ENCODE measurements at places on chromosomes 3 and 15. TPM values are rescaled to one million over a fixed set of nuclear protein-coding genes. Genes with fewer than 3 reads are reported as not detected.

The TMEM212 gene
- total RNA-seq, result not detected

The CHRNA5 gene
- total RNA-seq, result 4.1 TPM

The ALPK3 gene
- total RNA-seq, result 79.8 TPM

The PRR20G gene
- not detected for total RNA-seq

The ISY1 gene
- 18.7 TPM for total RNA-seq

The RBPMS2 gene
- total RNA-seq, result 0.05 TPM

The MB21D2 gene
- 13.9 TPM for total RNA-seq

The OR5H6 gene
- total RNA-seq, result not detected

The CLEC3B gene
- total RNA-seq, result 0.55 TPM

DNA sequence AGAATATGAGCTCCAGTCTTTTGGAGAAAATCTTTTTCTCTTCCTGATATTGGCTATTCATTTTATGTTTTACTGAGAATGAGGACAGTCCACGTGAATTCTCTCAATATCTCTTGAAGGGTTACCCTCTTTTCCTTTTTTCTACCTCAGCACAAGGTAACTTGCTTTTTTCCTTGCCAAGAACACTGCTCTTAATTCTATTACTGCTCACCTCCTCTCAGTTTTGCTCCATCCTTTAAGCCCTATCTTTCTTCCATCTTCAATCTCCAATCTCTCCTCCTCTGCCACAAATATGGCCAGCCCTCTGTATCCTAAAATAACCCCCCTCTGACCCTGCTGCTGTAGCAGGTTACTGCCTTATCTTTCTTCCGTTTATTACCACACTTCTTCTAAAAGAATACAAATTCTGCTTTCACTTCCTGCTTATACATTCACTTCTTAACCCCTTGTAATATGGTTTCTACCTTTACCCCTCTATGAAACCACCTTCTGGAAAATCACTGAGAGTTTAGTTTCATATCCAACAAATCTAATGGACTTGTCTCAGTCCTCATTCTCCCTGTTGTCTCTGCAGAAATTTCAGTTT, 89.0 kb downstream of the NFKBIZ start:
- no peak for DNase-seq

DNA sequence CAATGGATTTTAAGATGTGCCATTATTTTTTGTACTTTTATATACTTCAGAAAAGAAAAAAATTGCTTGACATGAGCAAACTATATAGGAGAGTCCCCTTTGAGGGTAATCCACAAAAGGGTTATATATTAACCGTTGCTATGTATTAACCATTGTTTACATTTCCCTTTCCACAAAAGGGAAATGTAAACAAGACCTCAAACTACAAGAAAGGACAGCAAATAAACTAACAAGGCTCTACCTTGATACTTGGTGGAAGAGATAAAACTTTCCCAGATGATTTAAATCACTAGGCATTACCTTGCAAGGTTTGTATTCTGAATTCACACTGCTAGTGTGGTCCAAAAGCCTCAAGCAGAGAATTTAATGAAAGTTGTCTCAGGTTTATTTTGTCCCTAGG, 616.3 kb upstream of the BCHE start:
- DNase-seq, result no peak

- no peak for DNase-seq
Observed at GRCh38 chr3:51283421-51283820, 101.7 kb upstream of the MANF start.

DNA sequence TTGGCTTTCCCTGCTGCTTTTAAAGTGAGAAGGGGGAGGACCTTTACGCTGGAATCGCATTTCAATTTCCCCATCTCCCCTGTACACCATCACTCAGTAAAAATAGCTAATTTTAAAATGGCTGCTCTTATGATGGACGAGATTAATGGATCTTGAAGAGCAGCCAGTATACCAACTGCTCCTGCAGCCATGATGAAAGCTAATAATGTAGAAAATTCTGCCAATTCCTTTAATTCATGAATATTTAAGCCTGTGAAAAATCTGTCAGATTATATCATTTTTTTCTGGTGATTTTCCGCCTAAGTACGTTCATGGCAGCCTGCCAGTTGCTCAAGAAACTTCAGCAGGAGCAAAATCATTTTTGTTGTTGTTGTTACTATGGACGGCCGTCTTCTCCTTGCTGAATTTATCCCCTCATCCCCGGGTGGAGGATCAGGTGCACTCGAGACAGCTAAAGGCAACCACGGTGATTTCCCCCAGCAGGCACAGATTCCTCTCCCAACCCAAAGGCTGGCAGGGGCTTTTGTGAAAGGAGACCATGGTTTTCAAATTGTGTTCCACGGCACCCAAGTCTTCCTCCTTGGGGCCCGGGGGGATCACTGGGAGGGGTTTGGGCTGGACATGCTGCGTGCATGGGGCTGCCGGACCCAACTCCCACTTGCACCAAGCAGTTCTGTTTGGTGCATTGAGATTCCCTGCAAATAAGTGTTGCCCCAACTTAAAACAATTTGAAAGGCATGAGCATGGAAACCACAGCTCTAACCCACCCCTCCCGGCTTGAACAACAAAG, 289.6 kb downstream of the UACA start:
- DNase-seq, result no peak

DNA sequence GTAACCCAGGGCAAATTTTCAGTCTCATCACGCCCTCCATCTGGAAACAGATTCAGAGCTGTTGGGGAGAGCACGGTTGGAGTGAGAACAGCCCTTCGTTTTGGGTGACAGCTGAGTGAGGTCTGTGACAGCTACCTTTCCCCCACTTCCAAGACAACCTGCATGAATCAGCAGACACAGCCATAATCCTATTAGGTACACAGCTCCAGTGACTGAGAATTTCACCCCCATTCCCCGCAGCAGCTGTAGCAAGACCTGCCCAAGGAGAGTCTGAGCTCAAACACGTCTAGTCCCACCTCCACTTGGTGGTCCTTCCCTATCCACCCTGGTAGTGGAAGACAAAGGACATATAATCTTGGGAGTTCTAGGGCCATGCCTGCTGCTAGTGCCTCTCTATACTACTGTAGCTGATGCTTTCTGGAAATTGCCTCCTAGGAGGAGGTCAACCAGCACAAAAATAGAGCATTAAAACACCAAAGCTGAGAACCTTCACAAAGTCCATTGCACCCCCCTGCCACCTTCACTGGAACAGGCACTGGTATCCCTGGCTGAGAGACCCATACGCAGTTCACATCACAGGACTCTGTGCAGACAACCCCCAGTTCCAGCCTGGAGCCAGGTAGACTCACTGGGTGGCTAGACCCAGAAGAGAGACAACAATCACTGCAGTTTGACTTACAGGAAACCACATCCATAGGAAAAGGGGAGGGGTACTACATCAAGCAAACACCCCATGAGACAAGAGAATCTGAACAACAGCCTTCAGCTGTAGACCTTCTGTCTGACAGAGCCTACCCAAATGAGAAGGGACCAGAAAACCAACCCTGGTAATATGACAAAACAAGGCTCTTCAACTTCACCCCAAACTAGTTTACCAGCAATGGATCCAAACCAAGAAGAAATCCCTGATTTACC, 448.6 kb upstream of the CBLB start:
- no peak for DNase-seq

GRCh38 chr15:82043796-82044372, 1.9 kb downstream of the MEX3B start:
- no peak for DNase-seq

DNA sequence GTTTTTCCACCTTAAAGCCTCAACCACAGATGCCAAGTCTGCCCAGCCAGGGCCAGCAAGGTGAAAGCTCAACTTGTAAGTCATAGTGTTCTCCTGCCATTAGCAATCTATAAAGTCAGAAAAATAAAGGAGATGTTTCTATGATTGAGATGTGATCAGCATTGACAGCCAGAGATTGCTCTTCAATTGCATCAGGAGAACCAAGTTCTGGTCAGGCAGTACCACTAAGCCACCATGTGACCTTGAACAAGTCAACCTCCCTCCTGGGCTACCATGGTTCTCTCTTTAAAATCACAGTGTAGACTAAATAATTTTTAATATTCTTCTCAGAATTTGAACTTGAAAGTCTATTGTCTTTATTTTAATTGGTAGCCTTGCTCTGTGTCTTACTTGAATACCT, 220.3 kb upstream of the HES1 start:
- no peak for DNase-seq

DNA sequence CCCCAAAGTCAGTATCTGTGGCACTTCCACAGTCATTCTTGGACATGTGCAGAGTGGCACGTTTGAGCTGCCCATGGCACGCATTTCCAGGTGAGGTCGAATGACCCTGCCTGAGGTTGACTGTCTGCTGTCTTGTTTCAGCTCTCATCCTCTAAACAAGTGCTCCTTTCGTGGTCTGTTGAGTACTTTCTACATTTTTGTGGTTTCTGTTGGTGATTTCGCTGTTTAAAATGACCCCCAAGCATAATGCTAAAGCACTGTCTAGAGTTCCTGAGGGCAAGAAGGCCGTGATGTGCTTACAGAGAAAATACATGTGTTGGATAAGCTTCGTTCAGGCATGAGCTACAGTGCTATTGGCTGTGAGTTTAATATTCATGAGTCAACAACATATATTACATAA, 40.0 kb upstream of the SAMMSON start:
- DNase-seq, result no peak

- no peak for DNase-seq
Observed at GRCh38 chr3:18024715-18025114, 282.3 kb upstream of the TBC1D5 start.

- no peak for DNase-seq
Observed at GRCh38 chr3:59406943-59407342, 357.1 kb upstream of the CFAP20DC start.

- no peak for DNase-seq
Observed at GRCh38 chr15:76161153-76162035, 101.6 kb downstream of the TMEM266 start.

- DNase-seq, result no peak
Observed at GRCh38 chr15:77487469-77487842, 66.8 kb downstream of the HMG20A start.

GRCh38 chr3:38143511-38143910, 5.0 kb downstream of the MYD88 start:
- DNase-seq, result no peak

DNA sequence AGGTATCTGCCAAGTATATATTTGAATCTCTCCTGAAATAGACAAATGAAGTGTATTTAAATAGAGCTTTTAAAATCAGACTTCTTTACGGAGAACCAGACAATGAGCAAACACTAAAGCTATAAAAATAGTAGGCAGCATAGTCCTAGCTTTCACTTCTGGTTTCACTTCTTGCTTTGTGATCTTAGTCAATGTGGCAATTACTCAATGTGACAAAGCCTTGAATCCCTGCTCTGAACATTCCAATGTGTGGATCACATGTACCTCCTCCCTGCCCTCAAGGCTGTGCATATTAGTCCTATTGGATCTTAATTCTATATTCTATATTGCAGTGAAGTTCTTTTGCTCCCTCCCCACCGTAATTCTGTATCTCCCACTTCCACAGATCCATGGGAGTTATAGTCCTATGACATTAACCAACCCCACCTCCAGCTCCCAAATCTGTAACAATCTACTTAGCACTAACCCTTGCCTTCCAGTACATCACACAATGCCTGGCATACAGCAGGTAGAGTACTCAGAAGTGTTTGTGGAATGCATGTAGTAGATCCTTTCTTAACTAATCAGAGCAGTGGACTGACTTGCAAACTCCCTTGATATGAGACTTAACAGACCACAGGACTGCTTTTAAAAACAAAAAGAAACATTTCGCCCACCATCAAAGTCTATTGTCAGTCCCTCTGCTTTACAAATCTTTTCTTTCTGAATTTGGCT, 24.3 kb upstream of the CP start:
- DNase-seq, result peak; percentile 83

- DNase-seq, result no peak
Observed at GRCh38 chr3:182261041-182261440, 532.3 kb upstream of the ATP11B start.

GRCh38 chr15:81265256-81265943, 58.5 kb downstream of the STARD5 start:
- no peak for DNase-seq

- no peak for DNase-seq
Observed at GRCh38 chr3:5929027-5929426, 741.5 kb downstream of the EDEM1 start.

DNA sequence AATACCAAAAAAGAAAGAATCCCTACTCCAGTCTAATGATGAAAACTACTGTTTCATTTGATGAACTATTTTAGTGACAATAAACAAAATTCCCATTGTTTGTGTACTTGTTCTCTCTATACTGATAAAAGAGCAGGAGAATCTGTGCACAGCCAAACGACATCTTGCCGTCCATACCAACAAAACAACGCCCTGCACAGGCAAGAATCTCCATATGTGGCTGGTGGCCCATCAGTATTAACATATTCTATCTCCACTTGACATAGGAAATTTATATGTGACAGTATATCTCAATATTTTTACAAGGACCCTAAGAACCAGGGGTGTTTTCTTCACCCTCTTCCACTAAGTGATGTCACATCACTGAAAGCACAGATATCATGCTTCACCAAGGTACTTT, 279.5 kb downstream of the ULK4 start:
- DNase-seq, result no peak

- peak; percentile 95 for DNase-seq
Observed at GRCh38 chr3:177358091-177358976, 161.1 kb upstream of the TBL1XR1 start.

All from renal cortical epithelial cell (primary cell).